GM12891 (cell line): ENCODE measurements at places on chromosomes 1 and 21.

GRCh38 chr1:119988306-119989062, 81.0 kb downstream of the NOTCH2 start:
- DNase-seq: no peak

- no peak for DNase-seq
Observed at GRCh38 chr1:243686159-243686558, 163.9 kb downstream of the AKT3 start.

GRCh38 chr1:234670967-234671626, 61.1 kb upstream of the IRF2BP2 start:
- DNase-seq: no peak

DNA sequence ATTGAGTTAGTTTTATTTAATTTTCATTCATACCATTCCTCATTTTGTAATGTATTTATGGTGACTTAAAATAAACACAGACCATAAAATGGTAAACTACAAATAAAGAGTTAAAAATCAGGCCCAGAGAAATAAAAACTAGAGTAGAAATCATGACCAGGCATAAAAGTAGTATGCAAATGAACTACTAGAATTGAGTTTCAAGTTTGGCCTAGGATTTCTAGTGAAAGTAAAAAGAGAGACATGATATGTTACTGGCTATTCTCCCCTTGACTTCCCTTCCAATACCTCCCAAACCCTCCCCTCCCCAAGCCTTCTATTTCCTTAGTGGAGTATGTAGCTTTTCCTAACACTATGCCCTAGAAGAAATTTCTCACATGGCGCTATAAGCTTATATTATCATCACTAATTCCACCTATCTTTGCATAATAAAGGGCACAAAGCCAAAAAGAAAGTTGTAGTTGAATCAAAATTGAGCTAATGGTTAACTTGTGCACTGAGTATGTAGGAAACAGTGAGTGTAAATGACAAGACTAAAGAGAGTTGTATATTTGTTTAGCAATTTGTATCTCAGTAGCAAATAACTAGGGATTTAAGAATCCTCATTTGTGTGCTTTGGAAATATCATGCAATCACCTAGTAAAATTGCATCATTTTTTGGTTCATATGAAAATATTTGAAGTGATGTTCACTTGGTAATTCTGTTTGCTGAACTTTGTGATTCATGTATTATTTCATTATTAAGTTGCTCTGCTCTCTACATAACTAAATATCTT, 29.7 kb upstream of the CDC14A start:
- DNase-seq: no peak

- DNase-seq: no peak
Observed at GRCh38 chr1:226650236-226650841, 88.7 kb downstream of the ITPKB start.

DNA sequence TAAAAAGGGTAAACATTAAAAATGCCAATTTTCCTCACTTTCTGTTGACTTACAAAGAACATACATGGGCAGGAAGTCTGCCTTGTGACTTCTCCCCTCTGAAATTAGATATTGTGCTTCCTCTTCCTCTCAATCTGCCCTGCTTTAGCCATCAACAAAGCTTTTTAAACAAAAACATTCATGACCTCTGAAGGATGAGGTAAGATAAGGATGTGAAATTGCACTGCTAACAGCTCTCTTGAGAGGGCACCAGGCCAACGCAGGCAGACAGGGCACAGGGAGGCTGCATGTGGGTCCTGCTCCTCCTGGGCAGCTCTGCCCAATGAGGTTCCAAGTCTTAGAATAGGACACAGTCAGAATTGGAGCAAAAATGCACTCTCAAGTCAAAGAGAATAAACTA, 62.1 kb downstream of the DEGS1 start:
- peak; percentile 12 for DNase-seq

GRCh38 chr1:47393141-47393540, 22.9 kb upstream of the FOXE3 start:
- DNase-seq: no peak

GRCh38 chr1:242813490-242814091, 289.1 kb upstream of the PLD5 start:
- DNase-seq: no peak

DNA sequence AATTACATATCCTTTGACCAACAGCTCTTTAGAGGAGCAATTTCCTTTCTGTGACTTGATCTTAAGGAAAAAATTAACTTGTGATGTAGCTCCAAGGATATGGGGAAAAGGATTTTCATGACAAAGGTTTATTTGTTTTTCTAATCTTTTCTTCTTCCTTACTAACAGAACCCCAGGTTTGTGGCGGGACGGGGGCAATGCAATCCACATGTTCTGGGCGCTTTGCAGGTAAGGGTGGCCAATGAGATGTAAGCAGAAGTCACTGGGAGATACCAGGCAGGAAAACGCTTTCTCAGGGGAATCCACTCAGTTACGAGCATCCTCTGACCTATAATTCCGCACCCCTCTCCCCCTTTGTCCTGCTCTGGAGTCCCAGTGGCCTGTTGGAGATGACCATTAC, 122.0 kb downstream of the MRPS6 start:
- no peak for DNase-seq

GRCh38 chr1:159916242-159917051, 8.9 kb downstream of the TAGLN2 start:
- DNase-seq: no peak

DNA sequence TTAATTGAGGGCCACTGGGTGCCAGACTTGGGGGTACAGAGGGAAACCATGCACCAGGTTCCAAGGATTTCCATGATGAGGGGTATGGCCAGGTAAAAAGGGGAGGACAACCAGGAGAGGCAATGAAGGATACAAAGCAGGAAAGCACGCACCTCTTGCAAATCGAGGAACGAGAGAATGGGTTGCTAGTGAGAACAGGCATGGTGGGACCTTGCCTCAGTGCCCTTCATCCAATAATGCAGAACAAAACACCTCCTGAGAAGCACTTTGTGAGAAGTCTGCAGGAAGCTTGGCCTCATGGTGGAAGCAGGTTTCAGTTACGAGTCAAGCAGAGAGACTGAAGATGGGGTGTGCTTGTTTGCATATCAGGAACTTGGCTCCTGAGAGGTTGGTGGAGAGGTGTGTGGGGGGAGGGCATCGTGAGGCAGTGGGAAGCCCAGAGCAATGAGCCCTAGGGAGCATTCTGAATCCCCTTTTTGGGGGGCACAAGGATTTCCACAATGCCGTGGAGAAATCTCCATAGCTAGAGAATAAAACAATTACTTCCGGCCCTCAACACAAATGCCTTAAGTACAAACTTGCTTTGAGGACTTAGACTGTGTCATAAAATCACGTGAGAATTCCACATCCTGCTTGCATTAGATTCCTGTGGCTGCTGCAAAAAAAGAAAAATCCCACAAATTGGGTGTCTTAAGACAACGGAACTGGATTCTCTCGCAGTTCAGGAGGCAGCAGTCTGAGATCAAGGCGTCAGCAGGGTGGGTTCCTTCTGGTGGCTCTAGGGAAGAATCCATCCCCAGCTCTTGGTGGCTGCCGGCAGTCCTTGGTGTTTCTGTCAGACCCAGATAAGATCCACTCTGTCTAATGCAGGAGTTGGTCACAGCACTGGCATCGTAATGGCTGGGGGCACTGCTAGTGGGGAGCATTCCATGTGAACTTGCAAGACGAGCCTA, 54.9 kb upstream of the BACE2 start:
- no peak for DNase-seq

DNA sequence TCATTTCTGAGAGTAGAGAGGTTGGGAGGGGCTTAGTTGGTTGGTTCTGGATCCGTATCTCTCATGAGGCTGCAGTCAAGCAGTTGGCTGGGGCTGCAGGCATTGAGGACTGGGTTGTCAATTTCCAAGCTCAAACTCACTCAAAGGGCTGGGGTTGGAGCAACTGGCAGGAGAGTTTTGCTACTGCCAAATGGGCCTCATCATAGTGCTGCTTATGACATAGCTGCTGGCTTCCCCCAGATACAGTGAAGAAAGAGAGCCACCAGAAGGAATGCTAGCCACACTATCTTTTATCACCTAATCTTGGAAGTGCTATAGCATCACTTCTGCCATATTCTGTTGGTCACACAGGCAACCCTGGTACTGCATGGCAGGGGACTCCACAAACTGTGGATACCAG, 363.5 kb upstream of the USP24 start:
- DNase-seq: no peak

DNA sequence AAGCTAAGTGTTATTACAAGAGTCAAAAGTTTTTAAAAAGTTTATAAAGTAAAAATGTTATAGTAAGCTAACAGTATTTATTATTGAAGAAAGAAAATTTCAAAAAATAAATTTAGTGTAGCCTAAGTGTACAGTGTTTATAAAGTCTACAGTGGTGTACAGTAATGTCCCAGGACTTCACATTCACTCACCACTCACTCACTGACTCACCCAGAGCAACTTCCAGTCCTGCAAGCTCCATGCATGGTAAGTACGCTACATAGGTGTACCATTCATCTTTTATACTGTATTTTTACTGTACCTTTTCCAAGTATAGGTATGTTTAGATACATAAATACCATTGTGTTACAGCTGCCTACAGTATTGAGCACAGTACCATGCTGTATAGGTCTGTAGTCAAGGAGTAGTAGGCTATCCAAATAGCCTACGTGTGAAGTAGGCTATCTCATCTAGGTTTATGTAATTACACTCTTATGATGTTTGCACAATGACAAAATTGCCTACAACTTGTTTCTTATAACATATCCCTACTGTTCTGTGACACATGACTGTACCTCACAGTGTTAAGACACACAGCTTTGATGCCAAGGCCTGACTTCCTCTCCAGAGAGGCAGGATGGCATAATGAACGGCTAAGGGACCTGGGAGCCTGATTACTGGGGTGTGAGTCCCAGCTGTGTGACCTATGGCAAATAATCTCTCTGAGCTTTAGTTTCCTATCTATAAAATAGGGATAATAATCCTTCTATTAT, 12.7 kb downstream of the DHCR24 start:
- DNase-seq: no peak

- no peak for DNase-seq
Observed at GRCh38 chr1:156691191-156691590, 14.0 kb upstream of the NES start.

DNA sequence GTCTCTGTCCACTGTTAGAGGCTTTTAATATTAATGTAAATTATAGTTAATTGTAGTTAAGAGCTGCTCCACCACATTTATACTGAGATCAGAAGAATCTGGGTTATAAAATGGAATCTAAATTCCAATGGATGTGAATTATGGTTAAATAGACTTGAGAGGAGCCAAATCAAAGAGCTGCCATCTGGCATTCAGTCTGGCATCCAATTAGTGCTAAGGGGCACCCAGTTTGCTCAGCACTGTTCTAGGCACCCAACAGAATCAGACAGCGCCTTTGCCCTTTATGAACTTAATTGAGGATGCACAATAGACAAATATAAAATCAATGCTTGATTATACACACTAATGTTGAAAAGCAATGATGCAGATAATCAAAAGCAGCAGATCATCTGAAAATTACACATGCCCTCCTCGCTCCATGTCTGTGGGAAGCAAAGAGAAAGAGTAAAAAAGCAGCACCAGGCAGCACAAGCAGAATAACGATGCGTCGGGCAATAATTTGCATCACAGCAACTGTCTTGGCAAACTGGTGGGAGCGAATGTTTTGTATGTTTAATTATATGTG, 310.1 kb downstream of the BRINP2 start:
- no peak for DNase-seq

- no peak for DNase-seq
Observed at GRCh38 chr1:195185321-195185720, 1422.9 kb downstream of the KCNT2 start.

DNA sequence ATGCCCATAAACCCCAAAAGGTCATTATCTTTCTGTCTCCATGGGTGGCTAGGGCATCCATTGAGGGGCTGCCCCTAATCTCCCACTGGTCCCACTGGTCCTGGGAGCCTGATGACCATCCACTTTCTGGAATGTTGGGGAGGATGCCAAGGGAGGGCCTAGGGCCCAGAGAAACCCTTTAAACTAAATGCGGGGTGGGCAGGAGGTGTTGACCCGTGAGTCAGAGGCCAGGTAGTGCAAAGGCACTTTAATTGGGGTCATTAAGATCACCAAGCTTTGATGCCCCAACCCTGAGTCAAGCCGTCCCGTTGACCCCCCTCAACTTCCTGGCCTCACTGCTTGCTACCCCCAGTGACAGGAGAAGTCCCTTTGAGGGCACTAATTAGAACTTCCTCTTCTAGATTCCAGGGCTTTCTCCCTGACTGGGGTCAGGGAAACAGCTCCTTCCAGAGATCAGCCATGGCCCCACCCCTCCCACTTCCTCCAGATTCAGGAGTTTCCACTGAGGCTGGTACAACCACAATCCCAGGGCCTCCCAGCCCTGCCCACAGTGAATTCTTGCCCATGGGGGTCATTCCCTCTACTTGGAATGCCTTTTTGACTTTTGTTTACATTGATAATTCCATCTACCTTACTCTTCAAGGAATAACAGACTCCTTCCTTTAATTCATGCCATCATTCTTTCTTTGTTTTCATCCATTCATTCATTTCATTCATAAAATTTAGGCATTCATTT, 15.5 kb upstream of the SERINC2 start:
- no peak for DNase-seq

GRCh38 chr1:228490120-228491078, 3.2 kb downstream of the RNF187 start:
- no peak for DNase-seq

- no peak for DNase-seq
Observed at GRCh38 chr1:221074332-221074731, 195.1 kb downstream of the HLX start.

DNA sequence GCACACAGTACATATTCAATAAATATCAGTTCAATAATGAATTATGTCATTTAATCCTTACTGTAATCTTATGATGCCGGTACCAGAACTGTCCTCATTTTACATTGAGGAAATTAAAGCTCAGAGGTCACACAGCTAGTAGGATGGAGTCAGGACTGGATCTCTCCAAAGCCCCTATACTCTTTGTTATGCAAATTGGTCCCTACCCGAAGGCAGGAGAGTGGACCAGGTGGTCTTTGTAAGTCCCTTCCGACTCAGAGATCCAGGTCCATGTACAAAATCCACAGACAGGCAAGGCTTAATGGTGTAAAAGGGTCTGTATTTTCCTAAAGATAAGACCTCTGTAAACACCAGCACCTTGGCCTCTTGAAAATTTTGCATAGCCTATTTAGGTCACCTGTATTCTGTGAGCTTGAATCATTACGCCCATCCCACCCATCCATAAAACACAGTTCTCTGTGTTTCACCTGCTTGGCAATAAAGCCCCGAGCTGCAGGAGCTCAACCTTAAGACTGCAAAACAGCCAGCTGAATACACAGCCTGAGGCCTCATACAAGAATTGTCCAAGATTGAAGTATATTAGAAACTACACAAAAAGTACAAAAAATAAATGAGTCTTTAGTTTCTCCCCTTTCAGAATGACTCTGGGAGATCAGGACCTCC, 41.7 kb downstream of the PLXNA2 start:
- DNase-seq: no peak

GRCh38 chr1:9373619-9374018, 80.9 kb downstream of the SPSB1 start:
- DNase-seq: no peak

DNA sequence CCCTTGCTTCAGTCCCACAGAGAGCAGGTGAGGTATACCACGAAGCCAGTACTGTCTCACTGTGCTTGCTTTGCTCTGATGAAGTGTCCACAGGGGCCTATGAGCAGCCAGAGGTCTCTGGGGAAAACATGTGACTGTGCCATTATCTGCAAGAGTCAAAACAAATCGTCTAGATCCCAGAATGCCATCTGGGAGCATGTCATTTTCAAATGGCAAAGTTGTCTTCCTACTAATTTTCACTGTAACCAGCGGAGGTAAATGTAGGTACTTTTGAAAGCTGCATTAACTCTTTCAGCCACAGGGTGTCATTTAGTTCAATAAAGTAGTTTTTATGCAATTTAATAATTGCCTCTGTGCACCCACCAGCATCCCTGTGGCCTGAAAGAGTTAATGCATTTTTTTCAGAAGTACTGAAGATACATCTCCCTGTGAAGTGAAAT, 173.6 kb upstream of the SGIP1 start:
- no peak for DNase-seq

- no peak for DNase-seq
Observed at GRCh38 chr1:160863061-160863773, 530 bp upstream of the CD244 start.
